ENCODE measurements at places on chromosomes 7 and 10.
A peak's percentile ranks its signal among the peaks of the same experiment; 100 is the strongest.

- DNase-seq: no peak
Observed at GRCh38 chr10:7895699-7896090, 77.4 kb downstream of the TAF3 start.

GRCh38 chr7:143385891-143386781 lies 5.0 kb downstream of the ZYX start:
- DNase-seq: peak; percentile 71

DNA sequence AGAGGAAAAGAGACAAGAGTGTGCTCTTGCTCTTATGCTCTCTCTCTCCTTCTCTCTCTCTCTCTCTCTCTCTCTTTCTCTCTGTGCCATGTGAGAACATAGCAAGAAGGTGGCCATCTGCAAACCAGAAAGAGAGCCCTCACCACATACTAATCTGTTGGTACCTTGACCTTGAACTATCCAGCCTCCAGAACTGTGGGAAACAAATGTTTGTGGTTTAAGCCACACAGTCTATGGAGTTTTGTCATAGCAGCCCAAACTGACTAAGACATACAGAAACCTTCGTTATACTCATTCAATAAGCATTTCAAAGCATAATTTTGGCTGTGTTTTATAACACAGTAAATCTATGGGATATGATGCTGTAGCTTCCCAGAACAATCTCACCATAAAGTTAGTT lies 56.4 kb upstream of the PLPP4 start:
- no peak for DNase-seq

GRCh38 chr7:98049034-98049433 lies 57.6 kb upstream of the LMTK2 start:
- DNase-seq: no peak

- no peak for DNase-seq
Observed at GRCh38 chr7:129803546-129804081, 149.1 kb downstream of the UBE2H start.

DNA sequence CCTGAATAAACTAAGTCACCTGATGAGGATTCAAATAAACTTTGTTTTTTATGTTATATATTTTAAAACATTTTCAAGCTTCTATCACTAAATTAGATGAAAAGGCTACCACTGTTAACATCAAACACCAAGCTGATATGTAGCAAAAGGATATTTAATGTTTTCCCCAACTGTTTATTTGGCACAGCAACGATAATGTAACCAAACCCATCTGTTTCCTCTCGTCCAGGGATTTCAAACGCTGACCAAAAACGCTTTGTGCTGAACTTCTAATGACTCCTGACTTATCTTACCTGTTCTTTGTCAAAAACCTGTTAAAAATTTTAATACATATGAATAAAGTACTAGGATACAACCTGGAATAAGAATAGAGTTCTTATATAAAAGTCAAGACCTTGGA lies 30.5 kb downstream of the DCLRE1A start:
- no peak for DNase-seq

DNA sequence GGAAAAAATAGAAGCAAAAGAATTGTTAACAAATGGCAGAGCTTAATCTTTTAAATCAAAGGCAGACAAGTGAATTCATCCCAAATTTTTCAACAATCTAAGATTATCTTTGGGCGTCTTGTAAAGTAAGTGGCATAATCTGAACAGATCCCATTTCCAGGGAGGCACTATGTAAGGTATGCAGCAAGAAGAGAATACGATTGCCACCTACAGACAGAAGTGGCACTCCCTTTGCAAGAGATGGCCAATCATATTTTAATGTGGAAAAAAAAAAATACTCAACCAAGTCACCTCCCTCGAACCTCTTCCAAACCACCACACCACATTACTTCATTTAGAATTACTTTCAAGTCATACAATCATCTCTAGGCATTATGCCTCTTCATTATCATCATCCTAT lies 4.0 kb downstream of the GFRA1 start:
- no peak for DNase-seq

DNA sequence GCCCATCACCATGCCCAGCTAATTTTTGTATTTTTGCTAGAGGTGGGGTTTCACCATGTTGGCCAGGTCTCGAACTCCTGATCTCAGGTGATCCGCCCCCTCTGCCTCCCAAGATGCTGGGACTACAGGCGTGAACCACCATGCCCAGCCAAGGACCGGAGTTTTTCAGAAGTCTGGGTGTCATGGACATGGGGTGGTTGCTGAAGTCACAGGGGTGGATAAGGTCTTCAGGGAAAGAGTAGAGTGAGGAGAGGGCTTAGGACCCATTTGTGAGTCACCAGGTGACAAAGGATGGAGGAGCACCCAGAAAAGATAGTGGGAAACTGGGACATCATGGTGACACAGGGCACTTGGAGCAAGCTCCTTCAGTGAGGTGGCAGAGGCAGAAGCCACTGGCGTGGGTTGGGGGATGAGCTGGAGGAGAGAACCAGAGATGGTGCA lies 2.8 kb upstream of the GPRIN2 start:
- DNase-seq: no peak

GRCh38 chr10:11448190-11448544 lies 163.3 kb downstream of the USP6NL start:
- no peak for DNase-seq

- peak; percentile 68 for DNase-seq
Observed at GRCh38 chr7:66013938-66014337, 31.9 kb upstream of the GUSB start.

DNA sequence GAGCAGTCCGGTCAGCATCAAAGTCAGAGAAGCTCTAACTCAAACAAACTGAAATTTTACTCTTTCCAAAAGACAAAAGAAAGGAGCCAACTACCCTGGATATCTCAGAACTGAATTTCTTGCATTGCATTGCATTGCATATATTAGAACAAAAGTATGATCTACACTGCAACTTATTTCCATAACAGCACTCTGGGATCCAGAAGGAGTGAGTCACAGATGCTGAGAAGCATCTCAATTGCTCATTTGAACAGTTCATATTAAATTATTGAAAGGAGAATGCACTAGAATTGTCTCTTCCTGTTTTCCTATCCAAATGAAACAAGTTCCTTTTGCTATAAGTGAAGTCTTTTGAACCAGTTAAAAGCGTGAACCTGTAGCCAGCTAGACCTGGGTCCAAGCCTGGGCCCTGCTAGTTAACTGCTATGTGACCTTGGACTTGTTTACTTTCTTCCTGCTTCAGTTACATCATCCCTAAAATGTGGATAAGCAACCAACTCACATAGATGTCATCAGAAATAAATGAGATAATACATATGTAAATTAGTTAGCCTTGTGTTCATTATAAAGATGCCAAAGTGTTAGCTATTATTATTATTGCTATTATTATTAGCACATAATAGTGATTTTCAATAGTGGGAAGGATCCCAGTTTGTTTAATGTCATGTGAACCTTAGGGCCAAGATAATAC lies 184.1 kb downstream of the CREB5 start:
- DNase-seq: no peak

DNA sequence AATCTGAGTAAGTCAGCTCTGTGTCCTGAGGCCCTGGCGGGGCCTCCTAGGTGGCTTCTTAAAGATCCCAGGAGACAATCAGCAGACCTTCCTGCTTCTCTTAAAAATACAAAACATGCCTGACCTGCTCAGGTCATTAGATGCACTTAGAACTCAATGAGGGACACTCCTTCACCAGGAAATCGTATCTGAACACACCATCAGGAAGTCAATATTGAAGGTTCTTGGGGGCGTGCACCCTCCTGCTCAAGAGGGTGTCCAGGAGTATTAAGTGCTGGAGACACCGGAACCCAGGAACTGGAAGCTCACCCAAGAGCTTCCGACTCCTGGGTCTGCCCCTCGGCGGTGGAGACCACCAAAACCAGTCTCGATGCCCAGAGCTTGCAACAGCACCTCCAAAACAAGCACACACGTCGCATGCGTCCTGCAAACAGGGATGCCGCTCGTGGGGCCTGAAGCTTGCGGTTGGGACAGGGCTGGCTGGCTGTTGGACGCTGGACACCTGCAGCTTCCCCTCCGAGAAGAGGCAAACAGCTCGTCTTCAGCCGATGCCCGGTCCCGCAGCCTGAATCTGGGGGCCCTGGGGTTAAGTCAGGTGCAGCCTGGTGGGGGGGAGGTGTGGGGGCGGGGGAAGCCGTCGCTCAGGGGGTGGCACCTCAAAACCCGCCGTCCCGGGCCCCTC lies 803 bp downstream of the RAPGEF5 start:
- peak; percentile 71 for DNase-seq
